ENCODE measurements at places on chromosomes 11 and 22.

- peak; percentile 92 for DNase-seq
Measured at GRCh38 chr22:37633625-37634416, 5.6 kb upstream of the SH3BP1 start.

DNA sequence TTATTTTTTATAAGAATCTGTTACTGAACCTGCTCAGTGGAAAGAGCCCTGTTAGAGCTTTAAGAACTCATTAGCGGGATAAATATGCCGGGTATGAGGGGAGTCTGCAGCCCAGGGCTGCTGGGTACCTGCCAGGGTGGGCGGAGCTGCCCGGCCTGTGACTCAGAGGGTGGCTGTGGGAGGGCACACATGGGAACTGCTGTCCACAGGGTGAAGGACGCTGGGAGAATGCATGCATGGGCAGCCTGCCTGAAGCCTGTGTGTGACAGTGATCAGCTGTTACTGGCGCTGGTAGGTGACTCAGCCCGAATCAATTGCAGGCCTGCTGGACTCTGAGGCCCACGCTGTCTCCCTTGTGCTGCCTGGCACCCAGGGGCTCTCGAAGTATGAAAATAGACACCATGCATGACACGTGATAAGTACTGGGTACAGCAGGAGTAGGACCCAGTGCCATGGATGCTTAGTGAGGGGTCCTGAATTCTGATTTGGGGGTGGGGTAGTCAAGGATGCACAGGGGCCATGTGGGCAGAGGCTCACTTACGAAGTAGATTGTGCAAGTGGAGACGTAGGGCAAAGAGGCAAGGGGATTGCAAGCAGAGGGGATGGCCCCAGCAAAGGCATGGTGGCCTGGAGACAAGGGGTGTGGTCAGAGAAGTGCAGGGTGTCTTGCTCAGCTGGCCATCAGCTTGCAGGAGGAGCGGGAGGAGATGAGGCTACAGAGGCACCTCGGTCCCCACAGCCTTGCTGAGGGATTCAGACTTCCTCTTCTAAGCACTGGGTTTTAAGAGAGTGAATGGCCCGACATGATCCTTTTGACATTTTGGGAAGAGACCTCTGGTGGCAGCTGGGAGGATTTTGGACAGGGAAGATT, 36.5 kb downstream of the GRIK4 start:
- peak; percentile 96 for DNase-seq

GRCh38 chr11:8640267-8640906, 42.1 kb downstream of the TRIM66 start:
- DNase-seq, result no peak

DNA sequence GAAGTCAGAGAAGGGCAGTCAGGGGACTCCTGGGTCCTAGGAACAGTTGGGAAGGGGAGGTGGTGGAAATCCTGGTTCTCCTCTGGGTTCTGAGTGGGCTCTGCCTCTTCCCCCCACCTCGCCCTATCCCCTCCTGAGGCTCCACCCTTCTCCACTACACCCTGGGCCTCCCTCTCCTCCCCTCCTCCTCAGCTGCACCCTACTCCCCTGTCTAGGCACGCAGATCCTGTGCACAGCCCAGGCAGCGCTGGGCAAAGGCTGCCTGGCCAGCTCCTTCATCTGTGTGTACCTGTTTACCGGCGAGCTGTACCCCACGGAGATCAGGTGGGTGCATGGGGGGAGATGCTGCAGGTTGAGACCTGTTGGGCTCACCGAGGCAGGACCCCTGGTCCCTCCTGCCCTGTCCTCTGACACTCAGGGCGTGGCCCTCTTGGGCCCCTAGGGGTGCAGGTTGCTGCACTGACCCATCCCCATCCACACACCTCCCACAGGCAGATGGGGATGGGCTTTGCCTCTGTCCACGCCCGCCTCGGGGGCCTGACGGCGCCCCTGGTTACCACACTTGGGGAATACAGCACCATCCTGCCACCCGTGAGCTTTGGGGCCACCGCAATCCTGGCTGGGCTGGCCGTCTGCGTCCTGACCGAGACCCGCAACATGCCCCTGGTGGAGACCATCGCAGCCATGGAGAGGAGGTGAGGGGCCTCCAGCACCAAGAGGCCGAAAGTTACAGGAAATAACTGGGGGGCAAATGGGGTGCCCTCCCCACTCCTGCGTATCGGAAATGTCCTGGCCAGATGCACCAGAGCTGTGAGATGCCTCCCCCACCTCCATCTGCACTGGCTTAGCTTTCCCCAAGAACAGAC, 25.3 kb upstream of the POLA2 start:
- no peak for DNase-seq

- no peak for DNase-seq
Measured at GRCh38 chr22:17237038-17237668, 17.9 kb upstream of the ADA2 start.

DNA sequence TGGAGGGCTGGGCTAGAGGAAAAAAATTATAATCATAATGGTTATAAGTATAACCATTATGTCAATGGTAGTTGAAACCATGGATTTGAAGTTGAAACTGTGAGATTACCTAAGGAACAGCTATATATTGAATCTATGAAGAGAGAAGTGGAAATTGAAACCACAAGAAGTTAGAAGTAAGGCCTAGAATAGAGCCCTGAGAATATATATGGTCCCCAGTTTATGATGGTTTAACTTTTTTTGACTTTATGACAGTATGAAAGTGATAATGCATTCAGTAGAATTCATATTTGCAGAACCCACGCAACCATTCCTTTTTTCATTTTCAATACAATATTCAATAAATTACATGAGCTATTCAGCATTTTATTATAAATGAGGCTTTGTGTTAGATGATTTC, 15.0 kb downstream of the AASDHPPT start:
- DNase-seq, result no peak

DNA sequence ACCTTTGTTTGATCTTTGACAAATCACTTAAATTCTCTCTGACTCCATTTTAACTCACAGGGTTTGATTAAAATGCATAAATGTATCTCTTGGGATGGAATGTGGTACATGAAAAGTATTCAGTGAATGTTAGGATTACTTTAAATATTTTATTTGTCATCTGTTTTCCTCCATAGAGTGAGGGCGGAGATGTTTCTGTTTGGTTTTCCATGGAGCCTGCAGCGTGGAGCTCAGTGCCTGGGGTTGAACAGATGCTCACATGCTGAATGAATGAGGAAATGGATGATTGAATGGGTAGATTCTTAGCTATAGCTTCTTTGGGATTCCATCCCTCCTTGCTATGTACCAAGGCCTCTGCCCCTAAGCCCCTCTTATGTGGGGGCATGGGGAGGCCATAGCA, 10.0 kb downstream of the TSPAN18 start:
- DNase-seq, result no peak

DNA sequence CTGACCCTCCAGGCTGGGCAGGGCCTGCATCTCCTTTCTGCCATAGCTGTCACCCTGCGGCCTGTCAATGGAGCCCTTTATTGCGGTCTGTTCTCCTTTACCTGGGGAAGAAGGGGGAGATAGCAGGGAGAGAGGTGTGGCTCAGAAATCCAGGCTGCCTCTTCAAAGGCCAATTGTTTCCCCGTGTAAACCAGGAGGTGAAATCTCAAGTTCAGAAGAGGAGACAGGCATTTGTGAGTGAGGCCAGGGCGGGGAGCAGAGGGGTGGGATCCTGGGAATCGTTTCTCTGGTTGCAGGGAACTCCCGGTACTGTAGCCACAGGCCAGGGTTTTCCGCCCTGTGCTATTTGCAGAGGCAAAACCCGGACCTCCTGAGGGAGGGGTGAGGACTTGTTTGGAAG, 9.1 kb downstream of the DCPS start:
- DNase-seq, result no peak

- DNase-seq, result no peak
Measured at GRCh38 chr11:30006876-30007275, 10.0 kb downstream of the KCNA4 start.

DNA sequence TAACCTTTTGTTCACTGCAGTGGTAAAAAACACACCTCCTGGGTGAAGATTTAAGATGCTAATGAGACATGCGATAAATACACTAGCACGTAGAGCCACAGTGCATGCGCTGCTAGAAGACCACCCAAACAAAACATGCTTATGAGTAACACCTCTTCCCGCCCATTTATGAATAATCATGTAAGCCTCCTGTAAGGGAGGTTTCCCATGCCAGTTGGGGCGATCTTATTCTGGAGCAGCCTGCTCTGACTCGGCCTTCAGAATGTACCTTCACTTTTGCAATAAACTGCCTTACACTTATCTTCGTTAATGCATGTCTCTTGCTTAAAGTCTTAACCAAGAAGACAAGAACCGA, 18.1 kb upstream of the SCARF2 start:
- DNase-seq, result no peak

DNA sequence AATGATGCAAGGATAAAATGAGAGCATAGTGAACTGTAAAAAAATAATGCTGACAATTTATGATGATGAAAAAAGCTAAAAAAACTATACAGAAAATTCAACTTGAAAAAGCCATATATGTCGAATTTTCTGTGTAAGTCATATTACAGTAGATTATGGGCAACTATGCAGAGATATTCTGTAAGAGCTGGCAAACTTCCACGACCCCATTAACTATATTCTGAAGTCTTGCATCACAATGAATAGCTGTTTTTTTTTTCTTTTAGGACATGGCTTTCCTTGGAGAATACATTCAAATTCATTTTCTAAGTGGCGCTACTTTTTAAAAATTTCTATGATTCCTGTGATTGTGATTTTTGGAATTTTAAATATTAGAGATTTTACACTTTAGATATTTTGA, 18.4 kb downstream of the PSMD13 start:
- no peak for DNase-seq

DNA sequence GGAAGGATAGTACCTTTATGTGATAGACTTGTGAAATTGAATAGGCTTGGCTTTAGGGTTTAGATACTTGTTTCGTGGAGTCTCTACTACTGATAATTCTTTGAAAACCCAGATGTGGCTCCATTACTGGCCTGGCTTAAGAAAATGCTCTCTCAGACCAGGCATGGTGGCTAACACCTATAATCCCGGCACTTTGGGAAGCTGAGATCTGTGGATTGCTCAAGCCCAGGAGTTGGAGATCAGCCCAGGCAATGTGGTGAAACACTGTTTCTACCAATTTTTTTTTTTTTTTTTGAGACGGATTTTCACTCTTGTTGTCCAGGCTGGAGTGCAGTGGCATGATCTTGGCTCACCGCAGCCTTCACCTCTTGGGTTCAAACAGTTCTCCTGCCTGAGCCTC, 40.9 kb downstream of the ATG13 start:
- peak; percentile 27 for DNase-seq

- DNase-seq, result no peak
Measured at GRCh38 chr11:120228794-120229384, 11.1 kb upstream of the POU2F3 start.

- DNase-seq, result peak; percentile 84
Measured at GRCh38 chr11:99325847-99326246, 305.1 kb downstream of the CNTN5 start.

DNA sequence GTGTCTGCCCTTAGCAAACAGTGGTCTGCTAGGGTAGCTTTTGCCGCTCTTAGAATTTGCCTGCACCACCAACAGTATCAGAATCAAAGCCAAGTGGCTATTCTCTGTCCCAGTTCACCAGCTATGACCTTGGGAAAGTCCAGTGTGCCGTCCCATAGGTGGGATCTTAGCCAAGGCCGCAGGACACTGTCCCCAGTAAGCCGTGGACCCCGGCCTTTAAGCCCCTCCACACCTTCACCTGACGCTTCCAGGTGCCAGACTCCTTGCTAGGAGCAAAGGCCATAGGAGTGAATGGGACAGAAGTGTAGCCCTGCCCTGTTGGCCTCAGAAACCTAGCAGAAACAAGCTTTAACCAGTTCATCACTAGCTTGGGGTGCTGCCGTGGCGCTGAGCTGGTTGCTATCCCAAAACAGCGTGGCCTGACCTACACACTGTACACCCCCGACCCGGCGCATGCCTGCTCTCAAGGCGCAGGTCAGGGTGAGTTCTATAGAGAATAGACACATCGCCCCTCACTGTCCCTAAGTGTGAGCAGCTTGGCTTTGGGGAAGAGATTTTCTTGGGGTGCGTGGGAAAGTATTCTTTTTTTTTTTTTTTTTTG, 4.5 kb downstream of the FADD start:
- DNase-seq, result no peak

- DNase-seq, result no peak
Measured at GRCh38 chr22:20864186-20864908, 5.5 kb downstream of the SNAP29 start.

DNA sequence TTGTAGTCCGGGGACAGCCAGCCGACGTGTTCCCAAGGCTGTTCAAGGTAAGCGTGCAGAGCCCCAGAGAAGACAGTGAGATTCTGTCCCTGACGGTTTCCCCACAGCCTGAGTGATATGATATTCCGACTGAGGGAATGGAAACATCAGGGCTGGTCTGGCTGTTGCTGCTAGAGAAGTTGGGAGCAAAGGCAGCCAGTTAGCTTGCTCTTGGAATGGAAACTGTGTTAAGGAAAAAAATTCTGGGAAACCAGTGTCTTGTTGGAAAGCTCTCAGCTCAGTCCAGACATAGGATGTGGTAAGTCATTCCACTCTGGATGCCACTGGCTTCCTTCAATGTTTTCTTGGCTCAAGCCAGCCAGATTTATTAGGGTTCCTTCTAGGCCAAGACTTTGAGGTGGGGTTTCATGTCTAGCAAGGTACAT, 8.8 kb downstream of the CRY2 start:
- DNase-seq, result peak; percentile 71

DNA sequence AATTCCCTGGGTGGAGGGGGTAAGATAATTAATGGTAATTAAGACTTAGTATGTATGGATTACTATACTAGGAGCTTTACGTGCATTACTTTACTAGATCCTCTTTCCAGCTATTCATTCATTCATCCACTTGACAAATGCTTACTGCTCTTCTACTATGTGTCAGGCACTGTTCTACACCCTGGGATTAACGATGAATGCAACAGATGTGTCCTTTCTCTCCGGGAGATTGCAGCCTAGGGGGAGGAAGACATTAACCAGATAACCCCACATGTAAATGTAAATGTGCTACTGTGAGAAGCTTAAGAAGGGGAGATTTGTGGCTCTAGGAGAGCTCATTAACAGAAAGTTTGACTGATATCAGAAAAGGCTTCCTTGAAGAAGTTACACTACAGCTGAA, 1.7 kb downstream of the ANKK1 start:
- no peak for DNase-seq

- no peak for DNase-seq
Measured at GRCh38 chr11:81444297-81444696, 1289.4 kb downstream of the FAM181B start.

All from GM03348 (cell line).